ENCODE measurements at places on chromosomes 13 and 19.

- no peak for DNase-seq
Observed at GRCh38 chr19:41796901-41797300, 514 bp downstream of the CEACAM3 start.

GRCh38 chr19:4654437-4655361 lies 15.4 kb downstream of the TNFAIP8L1 start:
- peak; percentile 50 for DNase-seq

GRCh38 chr19:20289186-20289585 lies 122.2 kb downstream of the ZNF486 start:
- DNase-seq: no peak

DNA sequence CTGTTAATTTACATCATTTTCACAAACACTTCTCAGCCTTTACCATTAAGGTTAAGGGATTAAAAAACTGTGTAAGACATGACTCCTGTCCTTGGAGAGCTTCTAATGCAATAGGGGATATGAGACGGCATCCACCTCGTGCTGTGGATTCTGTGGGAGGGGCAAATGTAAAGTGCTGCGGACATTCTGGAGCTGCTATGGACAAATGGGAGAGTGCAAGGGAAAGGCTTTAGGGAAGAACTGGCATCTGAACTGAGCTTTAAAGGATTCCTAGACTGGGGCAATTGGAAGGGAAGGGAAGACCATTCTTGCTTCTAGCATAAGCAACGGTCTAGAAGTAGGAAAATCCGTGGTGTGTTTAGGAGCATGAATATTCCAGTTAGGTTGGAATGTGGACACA lies 31.4 kb downstream of the CDADC1 start:
- DNase-seq: no peak

DNA sequence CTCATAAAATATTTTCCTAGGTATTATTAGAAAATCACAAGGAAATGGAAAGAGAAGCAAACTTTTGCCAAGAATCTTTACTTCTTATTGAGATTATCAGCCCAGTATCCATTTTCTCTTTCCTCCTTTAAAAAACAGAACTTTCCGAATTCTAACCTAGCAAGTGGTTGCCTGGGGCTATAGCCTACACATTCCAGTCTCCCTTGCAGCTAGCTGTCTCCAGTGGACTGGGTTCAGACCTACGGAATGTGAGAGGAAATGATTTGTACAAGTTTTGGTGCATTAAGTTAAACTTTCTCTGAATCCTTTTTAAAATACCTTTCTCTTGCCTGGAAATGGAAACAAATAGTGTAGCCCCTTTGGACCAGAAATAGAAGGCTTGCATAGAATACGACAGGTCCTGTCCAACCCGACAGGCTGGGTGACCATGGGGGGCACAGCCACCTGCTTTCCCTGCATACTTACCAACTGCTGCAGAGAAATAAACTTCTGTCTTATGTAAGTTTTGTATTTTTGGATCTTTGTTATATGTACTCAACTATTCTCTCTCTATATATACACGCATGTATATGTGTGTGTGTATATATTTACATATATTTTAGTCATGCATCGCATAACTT lies 185.9 kb downstream of the NALCN start:
- DNase-seq: no peak

- DNase-seq: no peak
Observed at GRCh38 chr13:40330950-40331349, 335.5 kb downstream of the FOXO1 start.

- no peak for DNase-seq
Observed at GRCh38 chr19:35055715-35056179, 14.2 kb downstream of the HPN start.

DNA sequence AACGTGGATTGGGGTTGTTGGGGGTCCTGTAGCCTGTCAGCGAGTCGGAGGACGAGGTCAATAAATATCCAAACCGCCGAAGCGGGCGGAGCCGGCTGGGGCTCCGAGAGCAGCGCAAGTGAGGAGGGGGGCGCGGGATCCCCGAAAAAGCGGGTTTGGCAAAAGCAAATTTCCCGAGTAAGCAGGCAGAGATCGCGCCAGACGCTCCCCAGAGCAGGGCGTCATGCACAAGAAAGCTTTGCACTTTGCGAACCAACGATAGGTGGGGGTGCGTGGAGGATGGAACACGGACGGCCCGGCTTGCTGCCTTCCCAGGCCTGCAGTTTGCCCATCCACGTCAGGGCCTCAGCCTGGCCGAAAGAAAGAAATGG lies 754 bp upstream of the SIX5 start:
- no peak for DNase-seq

DNA sequence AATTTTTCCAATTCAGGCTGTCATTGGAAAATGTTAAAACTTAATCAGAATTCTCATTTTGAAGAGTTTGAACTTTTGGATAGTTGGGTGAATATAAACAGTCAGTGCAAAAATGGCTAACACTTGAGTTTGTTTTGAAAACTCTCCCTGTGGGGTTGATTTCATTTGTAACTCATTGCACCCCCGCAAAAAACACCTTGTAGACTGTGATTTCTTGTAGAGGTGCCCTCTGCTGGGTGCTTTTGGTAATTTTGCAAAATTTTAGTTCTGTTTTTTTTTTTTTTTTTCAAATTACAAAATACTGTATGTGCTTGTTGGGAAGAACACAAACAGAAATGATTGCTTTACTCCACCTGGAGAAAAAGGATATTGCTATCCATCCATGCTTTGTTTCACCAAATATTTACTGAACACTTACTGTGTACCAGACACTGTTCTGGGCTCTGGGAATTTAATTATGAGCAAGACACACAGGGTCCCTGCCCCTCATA lies 28.2 kb upstream of the GPI start:
- no peak for DNase-seq

DNA sequence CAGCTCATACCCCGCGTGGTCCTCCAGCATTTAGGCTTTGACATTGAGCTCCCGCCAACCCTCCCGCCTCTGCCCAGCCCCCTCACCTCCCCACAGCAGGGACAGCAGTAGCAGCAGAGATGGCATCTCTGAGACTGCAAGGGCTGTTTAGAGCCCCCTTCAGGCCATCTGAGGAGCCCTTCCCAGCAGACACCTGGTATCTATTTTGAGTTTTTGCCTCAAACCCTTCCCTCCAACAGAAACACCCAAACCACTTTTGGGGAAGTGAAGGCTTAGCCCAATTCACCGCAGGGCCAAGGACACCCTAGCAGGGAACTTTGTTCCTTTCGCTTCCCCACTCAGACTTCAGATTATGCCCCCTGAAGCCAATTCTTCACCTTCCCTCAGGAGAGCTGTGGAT lies 6.3 kb upstream of the ZNF175 start:
- peak; percentile 43 for DNase-seq

DNA sequence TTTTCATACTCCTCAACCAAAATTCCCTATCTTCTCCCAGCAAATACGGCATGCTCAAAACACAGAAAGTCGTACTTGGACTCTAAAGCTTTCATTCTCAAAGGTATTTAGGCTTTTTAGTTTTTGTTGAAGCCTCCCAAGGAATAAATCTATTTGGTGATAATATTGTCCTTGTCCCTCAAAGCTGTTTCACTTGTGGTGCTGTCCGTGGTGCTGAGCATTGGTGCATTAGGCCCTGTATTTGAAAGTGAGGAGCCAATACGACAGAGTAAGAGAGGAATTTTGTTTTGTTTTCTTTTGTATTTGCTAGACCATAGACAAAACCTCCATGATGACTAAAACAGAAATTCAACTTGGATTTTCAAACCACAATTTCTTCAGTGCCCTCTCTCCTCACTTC lies 3.2 kb upstream of the LGALS13 start:
- DNase-seq: peak; percentile 16

- DNase-seq: no peak
Observed at GRCh38 chr13:20503088-20504083, 22.3 kb downstream of the CRYL1 start.

DNA sequence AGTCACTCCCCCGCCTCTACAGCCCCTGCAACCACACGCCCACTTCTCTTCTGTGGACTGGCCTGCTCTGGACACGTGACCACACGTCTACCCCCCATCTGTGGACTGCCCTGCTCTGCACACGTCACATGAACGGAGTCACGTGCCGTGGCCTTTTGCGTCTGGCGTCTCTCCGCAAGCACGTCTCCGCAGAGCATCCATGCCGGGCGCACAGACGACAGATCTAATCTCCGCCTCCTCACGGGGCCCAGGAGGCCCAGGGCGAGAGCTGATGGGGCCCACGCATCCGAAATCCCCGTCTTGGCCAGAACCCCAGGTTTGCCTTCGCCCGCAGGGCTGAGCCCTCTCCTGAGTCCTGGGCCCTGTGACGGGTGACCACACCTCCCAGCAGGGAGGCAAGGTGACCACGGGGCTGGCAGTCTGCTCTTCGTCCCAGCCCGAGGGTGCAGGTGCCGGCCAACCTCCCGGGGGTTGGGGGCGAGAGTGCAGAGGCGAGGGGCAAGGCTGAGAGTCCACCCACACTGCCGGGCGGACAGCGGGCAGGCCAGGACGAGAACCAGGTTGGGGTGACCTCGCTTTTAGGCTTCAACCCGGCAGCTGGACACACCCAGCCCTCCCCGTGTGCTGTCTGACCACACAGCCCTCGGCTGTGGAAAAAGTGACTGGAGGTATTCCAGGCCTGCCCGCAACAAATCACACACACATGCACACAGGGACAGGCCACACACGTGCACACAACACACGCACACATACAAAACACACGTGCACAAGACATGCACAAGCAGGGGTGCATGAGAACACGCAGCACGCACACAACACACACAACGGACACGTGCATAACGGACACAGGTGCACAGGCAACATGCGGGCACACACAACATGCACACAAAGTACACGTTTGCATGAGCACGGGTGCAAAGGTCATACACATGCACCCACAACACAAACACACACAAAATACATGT lies 3.9 kb downstream of the SBNO2 start:
- DNase-seq: no peak

DNA sequence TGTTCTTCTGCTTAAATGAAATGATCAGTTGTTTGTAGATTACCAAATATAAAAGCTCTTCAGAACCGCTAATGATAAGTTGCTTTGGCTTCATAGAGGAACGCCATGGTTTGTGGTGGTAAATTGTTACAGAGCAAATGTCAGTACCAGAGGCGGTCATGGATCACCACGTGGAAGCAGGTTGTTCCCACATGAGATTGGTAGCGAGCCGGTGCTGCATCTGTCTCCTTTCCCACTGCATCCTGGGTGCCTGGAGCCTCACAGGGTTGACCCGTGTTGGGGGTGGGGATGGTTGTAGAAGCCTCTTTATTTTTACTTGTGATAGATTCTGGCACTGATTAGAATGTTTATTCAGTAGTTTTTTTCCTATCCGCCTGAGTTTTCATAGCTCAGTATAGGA lies 14.7 kb downstream of the GARRE1 start:
- DNase-seq: no peak

DNA sequence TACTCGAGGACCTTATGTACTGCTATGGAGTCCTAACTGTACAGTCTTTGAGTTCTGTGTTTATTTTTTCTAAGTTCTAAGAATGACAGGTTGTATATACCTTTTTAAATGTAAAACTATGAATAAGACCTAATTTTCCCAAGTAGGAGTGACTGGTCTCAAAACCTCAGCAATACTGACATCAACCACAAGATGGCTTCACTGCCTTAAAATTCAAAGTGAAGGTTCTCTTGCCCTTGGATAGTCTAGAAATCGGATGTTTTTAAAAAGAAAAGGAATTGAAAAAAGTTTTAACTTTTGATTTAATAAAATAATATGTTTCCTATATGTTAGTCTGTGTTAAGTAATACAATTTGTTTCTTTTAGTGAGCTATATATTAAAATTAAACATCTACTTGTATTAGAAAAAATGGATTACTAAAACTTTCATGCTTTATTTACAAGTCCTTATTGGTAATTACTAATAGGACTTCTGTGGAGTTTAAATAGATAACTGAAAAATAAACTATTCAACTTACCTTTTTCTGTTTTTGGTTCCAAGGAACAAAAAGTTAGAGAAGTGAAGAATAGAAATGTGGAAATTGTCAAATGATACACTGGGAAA lies 52.0 kb downstream of the TDRD3 start:
- peak; percentile 49 for DNase-seq

GRCh38 chr19:46000491-46001246 lies 5.4 kb downstream of the CCDC61 start:
- peak; percentile 85 for DNase-seq

DNA sequence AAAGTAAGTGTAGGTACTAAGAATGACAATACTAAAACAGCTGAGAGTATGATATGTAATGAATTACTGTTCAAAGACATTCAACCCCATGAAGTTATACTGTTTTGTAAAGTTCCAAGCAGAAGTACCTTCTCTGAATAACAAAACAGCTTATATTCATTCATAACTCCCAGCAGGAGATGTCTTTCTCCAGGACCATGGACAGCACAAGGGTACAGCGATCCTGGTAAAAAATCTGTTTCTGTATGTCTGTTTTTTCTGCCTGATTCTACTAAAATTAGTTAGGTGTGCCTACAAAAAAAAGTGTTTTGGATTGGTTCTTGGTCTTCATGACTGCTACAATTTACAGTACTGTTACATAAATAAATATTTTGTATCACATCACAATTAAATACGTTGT lies 172.5 kb upstream of the SLITRK5 start:
- no peak for DNase-seq

DNA sequence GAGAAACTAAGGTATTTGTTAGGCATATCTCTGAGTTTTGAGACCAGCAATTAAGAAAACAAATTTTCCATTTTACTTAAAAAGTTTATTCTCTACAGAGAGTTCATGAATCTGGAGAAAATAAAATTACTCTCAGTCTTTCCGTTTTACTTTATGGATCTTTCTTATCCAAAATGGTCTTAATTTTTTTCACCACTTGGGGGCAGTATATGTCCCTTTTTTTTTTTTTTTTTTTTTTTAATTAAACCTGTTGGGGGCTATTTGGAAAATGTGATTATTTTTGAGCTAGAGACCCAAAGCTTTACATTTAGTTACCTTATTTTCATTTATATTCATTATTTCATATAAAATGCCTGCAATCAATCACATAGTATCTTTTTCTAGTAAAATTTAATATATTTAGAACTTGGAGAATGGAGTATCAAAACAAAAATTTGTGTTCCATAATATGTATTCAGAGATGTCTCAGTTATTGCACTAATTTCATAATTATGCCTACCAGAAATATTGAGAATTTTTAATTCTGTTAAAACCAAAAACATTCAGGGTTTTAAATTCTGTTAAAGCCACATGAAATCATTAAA lies 27.1 kb downstream of the PIBF1 start:
- DNase-seq: peak; percentile 12

DNA sequence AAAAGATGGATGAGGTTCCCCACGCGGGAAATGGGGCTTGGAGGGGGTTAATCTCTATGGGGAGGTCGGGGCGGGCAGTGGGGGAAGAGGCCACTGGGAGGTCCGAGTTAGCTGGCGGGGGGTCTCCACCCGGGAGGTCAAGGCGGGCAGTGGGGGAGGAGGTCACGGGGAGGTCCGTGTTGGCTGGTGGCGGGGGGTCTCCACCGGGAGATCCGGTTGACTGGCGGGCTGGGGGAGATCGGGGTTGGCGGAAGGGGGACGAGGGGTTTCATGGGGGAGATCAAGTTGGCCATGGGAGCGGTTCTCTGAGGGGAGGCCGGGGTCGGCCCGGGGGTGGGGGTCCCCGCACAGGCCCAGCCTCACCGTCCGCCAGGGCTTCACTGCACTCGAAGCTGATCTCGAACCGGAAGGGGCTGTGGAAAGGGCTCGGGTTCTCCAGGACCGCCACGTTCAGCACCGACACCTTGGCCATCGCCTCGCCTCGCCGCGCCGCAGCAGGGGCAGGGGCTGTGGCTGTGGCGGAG lies 342 bp downstream of the ASF1B start:
- DNase-seq: no peak
